ENCODE measurements at places on chromosomes 2 and 18.

DNA sequence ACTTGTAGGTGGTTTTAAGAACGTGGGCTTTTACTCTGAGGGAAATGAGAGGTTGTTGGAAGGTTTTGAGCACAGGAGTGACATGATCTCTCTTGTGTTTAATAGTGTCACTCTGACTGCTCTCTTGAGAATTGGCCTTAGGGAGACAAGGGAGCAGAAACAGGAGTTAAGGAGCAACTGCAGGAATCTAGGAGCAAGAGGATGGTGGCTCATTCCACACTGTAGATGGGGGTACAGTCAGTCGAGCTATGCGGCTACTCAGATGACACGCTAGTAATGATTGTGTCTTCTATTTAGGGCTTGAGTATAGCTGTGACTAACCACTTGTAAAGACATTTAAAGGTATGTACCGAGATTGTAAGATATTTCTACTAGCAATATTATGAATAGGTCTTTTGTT, 87.4 kb downstream of the RPRM start:
- DNase-seq, result no peak

- peak; percentile 71 for DNase-seq
Measured at GRCh38 chr2:201432038-201432620, 19.1 kb downstream of the TRAK2 start.

GRCh38 chr2:97737421-97738178, 24.2 kb downstream of the ZAP70 start:
- DNase-seq, result no peak

GRCh38 chr2:98896944-98897343, 39.1 kb downstream of the CRACDL start:
- DNase-seq, result no peak

DNA sequence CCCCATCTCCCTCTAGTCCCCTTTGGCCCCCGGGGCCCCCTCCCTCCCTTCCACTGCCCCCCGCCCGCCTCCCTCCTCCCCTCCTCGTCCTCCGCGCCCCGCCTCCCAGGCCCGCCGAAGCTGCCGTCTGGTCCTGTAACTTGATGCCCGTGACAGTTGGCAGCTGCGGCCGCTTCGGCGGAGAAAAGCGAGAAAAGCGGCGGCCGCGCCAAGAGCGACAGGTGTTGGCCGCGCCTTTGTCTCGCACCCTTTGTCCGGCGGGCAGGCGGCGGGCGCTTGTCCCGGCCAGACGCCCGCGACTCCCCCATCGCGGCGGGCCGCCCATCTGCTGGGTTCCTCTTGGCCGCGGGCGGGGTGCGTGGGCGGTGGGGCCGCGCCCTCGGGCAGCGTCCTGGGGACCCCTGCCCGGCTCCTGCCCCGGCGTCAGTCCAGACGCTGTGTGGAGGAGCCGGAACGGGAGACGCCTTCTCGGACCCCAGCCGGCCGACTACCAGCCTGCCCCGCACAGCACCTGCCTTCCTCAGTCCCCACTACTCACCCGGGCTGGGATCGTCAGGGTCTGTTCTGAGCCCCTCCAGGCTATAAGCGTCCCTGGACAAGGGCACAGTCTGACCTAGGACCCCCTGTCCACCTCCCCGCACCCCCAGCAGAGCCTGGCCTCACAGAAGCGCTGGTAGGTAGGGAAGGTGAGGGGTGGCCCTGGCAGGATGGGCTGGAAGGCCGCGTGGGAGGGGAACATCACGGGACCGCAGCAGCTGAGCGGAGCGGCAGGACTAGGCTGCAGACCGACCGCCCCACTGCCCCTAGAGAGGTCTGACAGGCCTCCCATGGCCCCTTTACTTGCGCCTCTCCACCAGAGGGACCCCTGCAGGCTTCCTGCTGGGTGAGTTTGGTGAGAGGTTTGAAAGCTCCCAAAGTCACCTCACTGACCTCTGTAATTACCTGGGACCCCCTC, 1.2 kb upstream of the HES6 start:
- peak; percentile 12 for DNase-seq

DNA sequence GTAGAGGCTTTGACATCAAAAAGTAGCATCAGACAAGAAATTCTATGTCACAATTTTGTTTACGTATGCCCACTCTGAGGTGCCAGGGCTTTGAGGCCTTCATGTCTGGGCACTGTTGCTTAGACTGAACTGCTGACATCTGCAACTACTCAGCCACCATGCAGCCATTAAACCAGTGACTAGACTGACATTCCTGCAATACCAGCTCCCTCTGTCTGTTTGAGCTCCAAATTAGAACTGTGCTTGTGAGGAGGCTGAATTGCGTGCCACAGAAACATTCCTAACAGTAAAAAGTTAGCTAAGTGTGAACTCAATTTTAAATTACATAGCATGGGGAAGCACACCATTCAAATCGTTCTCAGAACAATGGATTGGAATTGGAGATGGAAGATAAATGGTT, 163.2 kb downstream of the INSIG2 start:
- no peak for DNase-seq

DNA sequence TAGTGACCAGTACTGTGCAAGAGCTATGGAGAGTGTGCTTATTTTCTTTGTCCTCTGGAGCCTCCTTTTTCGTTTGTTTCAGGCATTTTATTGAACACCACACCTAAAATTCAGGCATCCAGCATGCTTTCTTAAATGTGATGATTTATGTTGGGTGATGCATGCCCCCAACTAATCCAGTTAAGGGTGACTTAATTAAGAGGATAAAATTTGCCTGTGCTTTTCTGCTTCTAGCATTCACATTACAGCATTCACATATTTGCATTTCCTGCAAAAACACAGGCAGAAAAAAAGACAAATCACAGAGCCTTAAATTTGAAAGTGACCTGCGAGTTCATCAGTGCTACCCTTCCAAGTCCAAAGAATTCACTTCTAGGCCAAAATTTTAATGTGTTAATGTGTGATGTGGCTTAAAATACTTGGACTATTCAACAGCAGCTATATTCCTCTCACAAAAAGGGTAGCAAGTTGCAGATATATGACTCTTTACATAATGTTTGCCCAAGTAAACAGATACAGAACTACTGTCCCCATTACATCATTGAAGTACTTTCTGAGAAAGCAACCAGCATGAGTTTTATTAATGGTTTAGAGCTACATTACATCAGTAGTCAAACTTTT, 286.5 kb downstream of the THSD7B start:
- DNase-seq, result no peak

DNA sequence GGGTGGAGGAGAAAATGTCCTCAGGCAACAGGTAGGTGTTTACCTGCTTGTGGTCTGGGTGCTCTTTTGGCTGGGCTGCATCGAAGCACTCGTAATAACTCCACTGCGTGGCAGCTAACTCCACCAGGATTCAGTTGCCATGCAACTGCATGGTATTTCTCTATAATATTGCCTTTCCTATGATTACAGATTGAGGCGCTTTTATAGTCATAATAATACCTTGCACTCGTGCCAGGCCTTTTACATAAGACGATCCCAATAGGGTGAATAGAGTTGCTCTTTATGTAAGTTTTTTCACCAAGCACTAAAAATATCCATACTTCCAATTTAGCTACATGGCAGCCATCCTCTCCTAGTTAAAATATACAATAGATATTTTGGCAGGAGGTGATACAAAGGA, 19.7 kb upstream of the NYAP2 start:
- DNase-seq, result no peak

DNA sequence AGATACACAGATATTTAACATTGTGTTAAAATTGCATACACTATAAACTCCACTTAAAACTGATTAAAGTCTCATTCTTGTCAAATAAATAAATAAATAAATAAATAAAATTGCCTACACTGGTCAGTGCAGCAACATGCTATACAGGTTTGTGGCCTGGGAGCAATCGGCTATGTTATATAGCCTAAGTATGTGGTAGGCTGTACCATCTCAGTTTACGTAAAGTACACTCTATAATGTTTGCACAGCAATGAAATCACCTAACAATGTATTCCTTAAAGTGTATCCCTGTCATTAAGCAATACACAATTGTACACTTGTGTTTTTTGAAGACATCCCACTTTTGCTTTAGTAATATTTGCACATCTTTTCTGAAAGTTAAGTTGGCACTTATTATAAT, 337.7 kb upstream of the SETBP1 start:
- no peak for DNase-seq

GRCh38 chr18:6781142-6781714, 51.7 kb downstream of the ARHGAP28 start:
- DNase-seq, result peak; percentile 21

DNA sequence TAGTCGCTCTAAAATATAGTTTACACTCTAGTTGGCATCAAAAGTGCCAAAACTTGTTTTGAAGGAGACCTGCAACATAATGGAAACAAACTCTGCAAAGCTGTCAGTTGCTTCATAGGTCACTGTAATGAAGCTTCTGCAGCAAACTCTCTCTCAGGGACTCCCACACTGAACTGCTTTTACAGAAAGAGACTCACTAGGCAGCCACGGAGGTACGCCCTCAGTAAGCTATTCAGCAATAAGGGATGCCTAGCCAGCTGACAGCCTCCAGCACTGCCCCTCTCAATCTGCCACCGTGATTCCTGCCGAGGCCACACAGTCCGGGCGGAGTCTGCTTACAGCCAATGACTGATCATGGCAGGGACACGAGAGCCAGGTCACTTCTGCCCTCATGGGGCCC, 51.1 kb downstream of the COLEC12 start:
- no peak for DNase-seq

- DNase-seq, result peak; percentile 80
Measured at GRCh38 chr2:152694161-152694661, 23.1 kb downstream of the PRPF40A start.

GRCh38 chr2:201157694-201158093, 25.2 kb upstream of the CASP10 start:
- peak; percentile 52 for DNase-seq

- DNase-seq, result no peak
Measured at GRCh38 chr2:22282220-22282619, 1102.8 kb upstream of the KLHL29 start.

- DNase-seq, result no peak
Measured at GRCh38 chr2:42562474-42563144, 5.8 kb upstream of the MTA3 start.

DNA sequence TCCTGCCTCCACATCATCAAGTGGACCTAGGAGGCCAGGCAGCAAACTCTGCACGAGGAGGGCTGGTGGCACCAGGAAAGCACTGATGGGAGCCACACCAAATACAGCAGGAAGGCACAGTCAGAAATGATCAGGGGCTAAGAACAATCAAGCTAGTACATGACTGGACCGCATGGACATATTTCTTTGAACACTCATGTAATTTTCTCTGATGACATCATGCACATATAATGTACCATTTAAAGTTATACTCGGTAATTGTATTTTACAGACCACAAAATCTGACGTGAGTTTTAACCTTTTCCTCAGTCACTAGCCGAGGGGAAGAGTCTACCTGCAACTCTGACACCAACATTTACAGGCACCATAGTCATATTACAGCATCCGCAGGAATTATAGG, 76.7 kb downstream of the XDH start:
- peak; percentile 92 for DNase-seq

GRCh38 chr2:74198023-74198460, 373 bp upstream of the MTHFD2 start:
- DNase-seq, result peak; percentile 97

DNA sequence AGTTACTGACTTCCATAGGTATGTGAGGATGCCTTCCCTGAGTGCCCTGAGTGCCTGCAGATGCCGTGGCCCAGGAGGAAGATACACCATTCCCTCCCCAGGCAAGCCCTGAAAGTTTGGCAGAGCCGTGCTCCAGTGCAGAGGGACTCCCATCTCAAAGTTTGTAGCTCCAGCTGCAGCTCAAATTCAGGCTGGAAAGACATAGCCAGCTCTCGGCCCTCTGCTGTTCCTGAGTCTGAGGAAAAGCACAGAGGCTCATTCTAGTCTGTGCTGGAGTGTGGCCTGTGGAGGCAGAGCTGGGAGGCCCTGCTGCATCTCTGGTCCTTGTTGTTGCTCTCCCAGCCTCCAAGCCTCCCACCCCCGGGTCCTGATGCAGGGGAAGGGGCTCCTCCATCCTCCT, 15.9 kb upstream of the TPO start:
- no peak for DNase-seq

- DNase-seq, result no peak
Measured at GRCh38 chr2:54063967-54064535, 51.4 kb upstream of the ACYP2 start.

- peak; percentile 64 for DNase-seq
Measured at GRCh38 chr2:23480957-23481797, 96.2 kb downstream of the KLHL29 start.

DNA sequence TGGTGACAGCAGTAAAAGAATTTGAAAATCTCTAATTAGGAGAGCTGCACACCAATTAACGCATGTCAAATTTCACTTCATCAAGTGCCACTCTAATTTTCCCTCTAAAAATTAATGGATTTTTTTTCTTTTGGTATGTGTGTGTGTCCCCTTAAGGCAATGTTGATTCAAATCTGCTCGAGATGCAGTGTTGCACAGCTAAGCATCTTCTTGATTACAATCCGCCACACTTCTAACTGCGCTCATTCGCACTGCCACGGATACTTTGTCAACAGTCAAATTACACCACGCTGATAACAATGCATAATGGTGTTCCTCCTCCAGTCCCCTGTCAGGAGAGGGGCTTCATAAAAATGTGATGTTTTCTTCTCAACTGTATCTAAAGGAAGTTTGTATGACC, 261.4 kb downstream of the MEIS1 start:
- no peak for DNase-seq

- no peak for DNase-seq
Measured at GRCh38 chr18:9032519-9032918, 70.0 kb upstream of the NDUFV2 start.

- DNase-seq, result no peak
Measured at GRCh38 chr2:11659851-11660250, 10.1 kb downstream of the NTSR2 start.

DNA sequence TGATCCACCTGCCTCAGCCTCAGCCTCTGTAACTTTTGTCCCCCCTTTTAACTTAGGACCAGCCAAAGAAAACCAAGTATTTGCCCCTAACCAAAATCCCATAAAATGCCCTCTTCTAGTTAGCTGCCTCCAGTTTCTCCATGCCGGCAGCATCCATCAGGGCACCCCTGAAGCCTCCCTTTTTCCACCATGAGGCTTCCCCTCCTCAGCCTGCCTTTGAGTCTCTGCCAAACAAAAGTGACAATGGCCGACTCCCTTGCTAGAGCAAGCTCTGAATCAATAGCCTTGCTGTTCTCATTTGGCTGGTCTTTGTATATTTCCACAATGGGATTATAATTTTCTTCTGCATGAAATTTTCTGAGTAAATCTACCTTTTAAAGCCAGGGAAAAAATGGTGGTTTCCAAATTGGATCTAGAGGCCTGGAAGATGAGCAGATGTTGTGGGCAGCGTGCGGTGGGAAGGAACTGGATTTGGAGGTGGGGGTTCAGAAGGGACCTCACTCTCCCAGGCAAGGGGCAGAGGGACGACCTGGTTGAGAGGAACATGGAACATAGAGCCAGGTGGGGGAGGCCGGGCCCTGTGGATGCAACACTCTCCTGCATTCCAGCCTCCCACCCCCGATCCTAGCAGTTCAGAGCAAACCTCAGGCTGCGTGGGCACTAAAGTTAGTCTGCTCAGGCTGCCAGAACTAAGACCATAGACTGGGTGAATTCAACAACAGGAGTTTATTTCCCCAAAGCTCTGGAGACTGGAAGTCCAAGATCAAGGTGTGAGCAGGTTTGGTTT, 80.6 kb downstream of the HS6ST1 start:
- DNase-seq, result no peak

GRCh38 chr18:78319264-78319663, 660.4 kb upstream of the SALL3 start:
- DNase-seq, result no peak

GRCh38 chr18:66346833-66347588, 256.9 kb downstream of the CDH19 start:
- DNase-seq, result no peak

Measured in fibroblast of mammary gland (primary cell).